ENCODE measurements at places on chromosomes 2 and 18.

GRCh38 chr2:42742740-42743658 is 20.9 kb downstream of the OXER1 start:
- DNase-seq, result no peak

- no peak for DNase-seq
Measured at GRCh38 chr18:64742898-64743297, 594.0 kb upstream of the LINC00305 start.

- no peak for DNase-seq
Measured at GRCh38 chr2:235165631-235166030, 213.8 kb downstream of the SH3BP4 start.

GRCh38 chr2:73068147-73068546 is 3.4 kb downstream of the SFXN5 start:
- DNase-seq, result no peak

- peak; percentile 14 for DNase-seq
Measured at GRCh38 chr2:31384351-31384750, 30.2 kb downstream of the XDH start.

DNA sequence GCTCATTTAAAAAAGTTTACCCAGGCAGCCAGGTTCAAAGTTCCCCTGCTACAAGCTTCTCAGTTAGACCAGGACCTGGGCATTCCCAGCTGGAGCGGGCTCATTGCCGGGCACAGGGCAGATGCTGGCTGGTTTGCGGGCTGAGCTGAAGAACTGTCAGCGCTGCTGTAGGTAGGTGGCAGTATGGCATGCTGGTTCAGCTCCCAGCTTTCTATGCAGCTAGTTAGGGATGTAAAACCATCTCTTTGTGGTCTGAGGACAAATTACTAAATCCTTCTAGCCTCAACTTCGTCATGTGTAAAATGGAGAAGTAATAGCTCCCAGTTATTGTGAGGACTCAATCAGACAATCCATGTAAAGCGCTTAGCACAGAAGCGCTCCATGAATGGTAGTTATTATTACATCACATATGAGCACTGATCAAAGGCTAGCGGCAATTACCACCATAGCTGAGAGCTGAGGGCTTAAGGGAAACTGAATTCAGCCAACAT is 2.4 kb upstream of the LDLRAD4 start:
- peak; percentile 51 for DNase-seq

- peak; percentile 47 for DNase-seq
Measured at GRCh38 chr2:208047840-208048239, 22.5 kb upstream of the PLEKHM3 start.

DNA sequence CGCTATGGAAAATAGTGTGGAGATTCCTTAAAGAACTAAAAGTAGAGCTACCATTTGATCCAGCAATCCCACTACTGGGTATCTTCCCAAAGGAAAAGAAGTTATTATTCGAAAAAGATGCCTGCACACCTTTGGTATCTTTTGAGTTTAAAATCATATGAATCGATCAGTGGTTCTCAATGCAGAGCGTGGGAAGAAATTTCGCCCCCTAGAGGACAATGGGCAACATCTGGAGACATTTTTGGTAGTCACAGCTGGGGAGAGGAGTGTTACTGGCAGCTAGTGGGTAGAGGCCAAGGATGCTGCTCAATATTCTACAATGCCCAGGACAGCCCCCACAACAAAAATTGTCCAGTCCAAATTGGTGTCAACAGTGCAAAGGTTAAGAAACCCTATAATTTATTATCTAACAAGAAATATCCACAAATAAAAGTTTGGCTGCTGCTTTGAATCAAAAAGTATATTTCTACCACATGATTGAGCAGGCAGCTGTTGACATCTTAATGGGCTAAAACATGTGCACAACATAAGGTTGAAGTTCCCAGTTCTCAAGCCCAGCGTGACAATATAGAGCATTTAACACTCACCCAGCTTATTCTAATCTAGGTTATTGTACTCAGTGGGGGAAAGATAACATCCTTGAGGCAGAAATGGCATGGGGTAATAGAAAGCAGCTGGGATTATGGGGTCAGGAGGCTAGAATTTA is 425.7 kb downstream of the LRATD1 start:
- DNase-seq, result no peak

- peak; percentile 17 for DNase-seq
Measured at GRCh38 chr18:36493349-36494159, 196.0 kb downstream of the FHOD3 start.

- DNase-seq, result no peak
Measured at GRCh38 chr2:44706681-44707553, 234.6 kb upstream of the SIX3 start.

- DNase-seq, result no peak
Measured at GRCh38 chr2:218419630-218420216, 800 bp downstream of the VIL1 start.

DNA sequence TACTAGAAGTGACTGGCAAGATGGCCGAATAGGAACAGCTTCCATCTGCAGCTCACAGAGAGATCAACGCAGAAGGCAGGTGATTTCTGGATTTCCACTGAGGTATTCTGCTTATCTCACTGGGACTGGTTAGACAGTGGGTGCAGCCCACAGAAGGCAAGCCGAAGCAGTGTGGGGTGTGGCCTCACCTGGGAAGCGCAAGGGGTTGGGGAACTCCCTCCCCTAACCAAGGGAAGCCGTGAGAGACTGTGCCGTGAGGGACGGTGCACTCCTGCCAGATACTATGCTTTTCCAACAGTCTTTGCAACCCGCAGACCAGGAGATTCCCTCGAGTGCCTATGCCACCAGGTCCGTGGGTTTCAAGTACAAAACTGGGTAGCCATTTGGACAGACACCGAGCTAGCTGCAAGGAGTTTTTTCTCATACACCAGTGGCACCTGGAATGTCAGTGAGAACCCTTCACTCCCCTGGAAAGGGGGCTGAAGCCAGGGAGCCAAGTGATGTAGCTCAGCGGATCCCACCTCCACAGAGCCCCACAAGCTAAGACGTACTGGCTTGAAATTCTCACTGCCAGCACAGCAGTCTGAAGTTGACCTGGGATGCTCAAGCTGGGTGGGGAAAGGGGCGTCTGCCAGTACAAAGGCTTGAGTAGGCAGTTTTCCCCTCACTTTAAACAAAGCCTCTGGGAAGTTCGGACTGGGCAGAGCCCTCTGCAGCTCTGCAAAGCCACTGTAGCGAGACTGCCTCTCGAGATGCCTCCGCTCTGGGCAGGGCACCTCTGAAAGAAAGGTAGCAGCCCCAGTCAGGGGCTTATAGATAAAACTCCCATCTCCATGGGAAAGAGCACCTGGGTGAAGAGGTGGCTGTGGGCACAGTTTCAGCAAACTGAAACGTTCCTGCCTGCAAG is 40.1 kb downstream of the PLEK start:
- DNase-seq, result no peak

- DNase-seq, result no peak
Measured at GRCh38 chr2:207282916-207283315, 117.2 kb upstream of the KLF7 start.

GRCh38 chr2:84846041-84846663 is 34.7 kb downstream of the TRABD2A start:
- no peak for DNase-seq

DNA sequence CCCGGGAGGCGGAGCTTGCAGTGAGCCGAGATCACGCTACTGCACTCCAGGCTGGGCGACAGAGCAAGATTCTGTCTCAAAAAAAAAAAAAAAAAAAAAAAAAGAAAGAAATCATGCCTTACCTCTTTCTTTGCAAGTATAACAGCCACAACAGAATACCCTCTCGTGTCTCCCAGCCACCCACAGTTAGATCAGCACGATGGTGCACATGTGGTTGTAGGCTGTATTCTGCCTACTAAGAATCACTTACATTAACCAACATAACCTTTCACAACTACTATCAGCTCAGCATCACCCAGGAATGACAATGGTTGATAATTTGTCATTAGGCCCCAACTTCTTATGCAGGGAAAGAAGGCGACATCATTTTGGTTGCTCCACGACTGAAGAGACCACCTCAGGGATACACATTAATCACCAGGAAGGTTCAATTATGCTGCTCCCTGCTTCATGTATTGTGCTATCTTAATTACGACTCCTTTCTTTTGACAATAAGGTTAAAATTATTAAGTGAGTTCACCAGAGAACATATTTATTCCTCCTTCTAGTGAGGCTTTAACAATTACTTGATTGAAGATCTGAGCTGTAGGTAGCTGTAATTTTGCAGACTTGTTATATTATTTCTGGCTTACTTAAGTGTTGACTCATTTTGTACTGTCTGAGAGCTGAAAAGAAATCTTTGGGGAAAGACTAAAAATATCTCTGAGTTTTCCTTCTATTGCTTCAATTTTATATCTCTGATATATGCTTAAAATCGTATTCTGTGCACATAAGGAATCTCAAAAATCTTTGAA is 120.1 kb downstream of the LRP1B start:
- no peak for DNase-seq

DNA sequence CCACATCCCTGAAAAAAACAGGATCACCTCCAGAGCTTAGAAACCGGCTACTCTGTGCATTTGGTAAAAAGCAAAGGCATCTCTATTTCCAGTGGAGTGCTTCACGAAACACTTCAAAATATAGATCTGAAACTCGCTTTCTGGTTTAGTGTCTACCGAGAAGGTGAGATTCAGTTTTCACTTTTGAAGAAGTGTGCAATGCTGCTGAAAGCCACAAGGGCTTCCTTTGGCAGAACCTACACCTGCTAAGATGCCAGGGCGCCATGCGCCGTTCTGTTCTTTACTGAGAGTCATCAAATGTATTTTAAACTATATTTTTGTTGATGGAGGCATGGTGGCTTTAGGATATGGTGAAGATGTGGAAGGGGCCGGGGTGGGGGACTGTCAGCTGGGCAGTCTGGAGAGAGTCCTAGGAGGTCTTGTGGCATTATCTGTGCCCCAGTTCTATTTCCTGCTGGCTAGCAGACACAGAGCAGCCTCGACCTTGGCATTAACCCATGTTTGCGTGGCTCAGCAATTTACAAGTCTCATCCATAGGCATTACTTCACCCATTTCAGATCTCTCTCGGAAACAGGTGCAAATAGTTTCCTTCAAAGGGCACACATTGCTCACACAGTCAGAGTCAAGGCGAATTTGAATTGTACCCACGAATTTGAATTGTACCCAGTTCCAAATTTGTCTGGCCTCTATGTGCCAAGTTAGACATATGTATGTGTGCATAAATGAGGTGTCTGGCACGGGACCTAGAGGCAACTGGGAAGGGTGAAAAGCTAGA is 46.7 kb upstream of the KCNF1 start:
- no peak for DNase-seq

DNA sequence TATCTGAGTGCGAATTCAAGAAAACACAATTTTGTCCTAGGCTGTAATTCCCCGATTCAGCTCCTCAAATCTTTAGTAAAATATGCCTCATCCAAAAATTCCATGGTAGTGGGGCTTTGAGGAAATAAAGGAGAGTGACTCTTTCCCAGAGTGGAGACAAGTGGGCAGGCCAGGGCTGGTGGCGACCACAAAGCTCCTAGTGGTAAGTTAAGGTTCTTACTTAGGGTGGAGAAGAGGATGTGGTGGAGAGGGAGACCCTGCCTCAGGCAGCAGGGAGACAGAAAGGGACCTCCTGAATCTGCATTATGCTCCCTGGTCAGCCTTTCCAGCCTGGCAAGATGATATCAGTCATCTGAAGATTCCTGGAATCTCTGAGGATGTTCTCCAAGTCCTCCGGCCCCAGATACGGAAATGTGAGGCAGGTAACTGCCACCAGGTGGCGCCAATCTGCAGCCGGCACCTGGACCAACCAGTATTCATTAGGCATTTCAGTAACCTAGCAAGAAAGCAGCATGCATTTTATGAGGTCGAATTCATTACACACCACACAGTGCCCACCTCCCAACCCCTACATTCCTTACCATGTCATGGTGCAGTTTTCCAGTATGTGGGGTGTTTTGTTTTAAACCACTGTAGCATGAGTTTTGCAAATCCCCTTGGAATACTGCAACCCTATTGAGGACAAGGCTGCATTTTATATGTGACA is 106.4 kb downstream of the POLE4 start:
- DNase-seq, result peak; percentile 58

- no peak for DNase-seq
Measured at GRCh38 chr2:223034221-223034975, 17.6 kb upstream of the KCNE4 start.

DNA sequence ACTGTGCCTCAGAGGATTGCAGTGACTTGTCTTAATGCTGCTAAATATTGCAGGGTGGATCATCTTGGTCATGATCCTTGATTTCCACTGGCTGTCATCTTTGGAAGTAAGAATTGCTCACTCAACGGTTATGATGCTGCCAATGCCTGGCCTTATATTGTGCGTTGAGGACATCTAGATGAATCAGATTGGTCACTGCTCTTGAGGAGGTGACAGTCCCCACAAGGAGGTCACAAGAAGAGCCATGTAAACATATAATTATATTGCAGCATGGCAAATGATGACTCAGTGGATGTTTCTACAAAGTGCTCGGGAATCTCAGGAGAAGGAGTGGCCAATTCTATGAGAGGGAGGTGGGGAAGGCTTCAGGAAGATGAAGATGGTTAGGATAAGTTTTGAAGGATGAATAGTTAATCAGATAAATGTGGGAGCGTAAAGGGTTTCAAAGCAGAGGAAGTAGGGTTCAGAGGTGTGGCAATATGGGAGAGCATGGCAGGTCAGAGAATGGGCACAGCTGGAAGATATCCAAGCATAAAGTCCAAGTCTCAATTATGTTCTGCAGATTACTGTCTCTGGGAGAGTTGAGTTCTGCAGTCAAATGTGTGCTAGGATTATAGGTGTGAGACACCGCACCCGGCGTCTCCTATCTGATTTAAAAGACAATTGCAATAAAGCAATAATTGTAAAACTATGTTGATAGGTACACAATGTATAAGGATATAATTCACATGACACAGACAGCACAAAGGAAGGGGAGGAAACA is 21.3 kb upstream of the TMEM131 start:
- DNase-seq, result peak; percentile 54

DNA sequence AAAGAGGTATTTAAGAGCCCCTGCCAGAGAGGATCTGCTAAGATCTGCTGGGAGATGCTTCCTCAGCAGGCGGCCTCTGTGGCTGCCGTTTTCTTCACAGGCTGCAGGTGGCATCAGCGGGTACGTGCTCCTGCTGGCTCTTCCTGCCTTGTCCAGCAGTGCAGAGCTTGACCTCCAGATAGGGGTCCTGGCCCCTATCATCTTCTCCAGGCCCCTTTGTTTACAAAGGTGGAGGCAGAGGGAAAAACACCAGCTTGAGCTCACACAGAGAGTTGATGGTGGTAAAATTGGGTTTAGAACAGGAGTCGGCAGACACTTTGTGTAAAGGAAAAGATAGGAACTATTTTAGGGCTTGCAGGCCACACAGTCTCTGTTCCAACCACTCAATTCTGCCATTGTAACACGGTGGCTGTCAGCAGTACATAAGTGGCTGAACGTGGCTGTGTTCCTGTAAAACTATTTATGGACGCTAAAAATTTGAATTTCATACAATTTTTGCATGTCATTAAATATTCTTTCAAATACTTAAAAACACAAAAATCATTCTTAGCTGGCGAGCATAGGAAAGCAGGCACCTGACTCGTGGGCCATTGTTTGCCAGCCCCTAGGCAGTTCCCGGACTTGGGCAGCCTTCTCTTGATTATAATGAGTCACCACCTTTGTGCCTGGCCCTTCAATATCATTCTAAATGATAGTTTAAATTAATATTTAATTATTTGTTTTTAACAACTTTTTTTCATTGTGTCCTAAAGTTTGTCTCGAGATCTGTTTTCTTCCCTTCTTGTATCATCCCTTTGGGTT is 98.2 kb upstream of the B3GNT7 start:
- peak; percentile 49 for DNase-seq

GRCh38 chr2:6342273-6342920 is 523.3 kb downstream of the CMPK2 start:
- no peak for DNase-seq

GRCh38 chr18:48848641-48849143 is 102.1 kb downstream of the SMAD7 start:
- DNase-seq, result no peak

All from LoVo (cell line).